T-helper 17 cell (primary cell): ENCODE measurements at places on chromosomes 1 and 21.

DNA sequence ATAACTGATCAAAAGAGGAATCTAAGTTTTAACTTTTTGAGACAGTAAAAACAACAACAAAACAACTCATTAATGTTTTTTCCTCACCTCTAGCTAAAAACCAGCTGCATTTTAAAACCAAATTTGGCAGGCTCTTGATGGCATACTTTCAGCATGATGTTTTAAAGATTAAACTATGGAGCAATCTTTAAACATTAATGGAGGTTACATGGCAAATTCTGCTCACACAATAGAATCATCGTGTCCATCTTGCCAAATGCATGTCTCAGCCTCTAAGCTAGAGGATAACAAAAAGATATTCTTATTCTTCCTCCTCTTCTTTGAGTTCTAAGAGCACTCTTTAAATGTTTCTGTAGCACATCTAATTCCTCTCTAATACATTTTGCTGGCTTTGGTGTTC is 579.8 kb upstream of the PKN2 start:
- DNase-seq, result no peak

- DNase-seq, result no peak
Measured at GRCh38 chr21:32826329-32827167, 55.0 kb upstream of the PAXBP1 start.

GRCh38 chr1:219339466-219339865 is 165.8 kb downstream of the LYPLAL1 start:
- no peak for DNase-seq

DNA sequence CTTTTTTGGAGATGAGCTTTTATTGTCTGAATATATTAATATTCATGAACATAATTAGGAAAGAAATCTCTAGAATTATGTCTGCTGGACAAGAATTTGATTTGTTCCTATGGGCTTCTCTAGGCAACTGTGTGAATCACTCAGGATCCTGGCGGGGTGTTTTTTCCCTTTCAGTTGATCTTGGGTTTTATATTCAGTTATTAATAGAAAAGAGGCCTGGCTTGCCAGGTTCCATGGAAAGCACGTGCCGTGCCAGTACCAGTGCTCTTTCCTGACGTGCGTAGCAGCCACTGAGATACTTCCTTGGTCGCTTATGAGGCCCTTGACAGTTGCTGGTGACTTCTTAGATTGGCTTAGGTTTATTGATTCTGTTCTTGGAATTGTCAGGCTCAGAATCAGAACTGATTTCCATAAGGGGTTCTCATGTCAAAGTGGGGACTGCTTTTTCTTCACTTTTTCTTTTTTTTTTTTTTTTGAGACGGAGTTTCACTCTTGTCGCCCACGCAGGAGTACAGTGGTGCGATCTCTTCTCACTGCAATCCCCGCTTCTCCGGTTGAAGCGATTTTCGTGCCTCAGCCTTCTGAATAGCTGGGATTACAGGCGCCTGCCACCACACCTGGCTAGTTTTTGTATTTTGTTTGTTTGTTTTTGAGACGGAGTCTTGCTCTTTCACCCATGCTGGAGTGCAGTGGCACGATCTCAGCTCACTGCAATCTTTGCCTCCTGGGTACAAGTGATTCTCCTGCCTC is 48.7 kb upstream of the KIF1B start:
- DNase-seq, result no peak

- no peak for DNase-seq
Measured at GRCh38 chr1:185517808-185518419, 200.9 kb upstream of the IVNS1ABP start.

DNA sequence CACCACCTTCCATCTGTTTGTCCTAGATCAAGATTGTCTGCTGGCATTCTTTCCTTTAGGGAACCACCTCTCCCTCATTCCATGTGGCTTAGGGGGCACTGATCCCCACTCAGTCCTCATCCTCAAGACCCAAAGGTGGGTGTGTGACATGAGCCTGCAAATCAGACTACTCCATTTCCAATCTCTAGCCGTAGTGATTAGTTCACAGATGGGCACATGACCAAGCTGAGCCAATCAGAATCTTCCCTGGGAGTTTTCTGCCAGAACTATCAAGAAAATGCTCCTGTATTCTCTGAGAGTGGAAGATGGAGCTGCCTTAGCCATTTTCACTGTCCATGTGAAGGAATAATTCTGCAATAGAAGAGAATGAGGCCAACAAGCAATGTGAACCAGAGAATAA is 19.3 kb upstream of the PTPRF start:
- DNase-seq, result no peak

DNA sequence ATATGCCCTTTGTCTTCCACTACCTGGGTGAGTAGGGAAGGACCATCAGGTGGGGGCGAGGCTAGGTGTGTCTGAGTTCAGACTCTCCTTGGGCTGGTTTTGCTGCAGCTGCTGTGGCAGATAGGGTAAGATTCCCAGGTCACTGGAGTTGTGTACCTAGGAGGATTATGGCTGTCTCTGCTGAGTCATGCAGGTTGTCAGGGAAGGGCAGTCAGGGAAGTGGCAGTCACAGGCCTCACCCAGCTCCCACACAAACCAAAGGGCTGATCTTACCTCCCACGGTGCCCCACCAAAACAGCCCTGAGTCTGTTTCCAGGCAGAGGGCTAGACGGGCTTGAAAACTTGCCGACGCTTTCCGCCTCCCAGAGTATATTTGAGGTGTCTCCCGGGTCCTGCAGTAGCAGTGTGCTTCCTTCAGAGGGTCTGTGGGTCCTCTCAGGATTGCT is 201.6 kb upstream of the PLXNA2 start:
- no peak for DNase-seq

DNA sequence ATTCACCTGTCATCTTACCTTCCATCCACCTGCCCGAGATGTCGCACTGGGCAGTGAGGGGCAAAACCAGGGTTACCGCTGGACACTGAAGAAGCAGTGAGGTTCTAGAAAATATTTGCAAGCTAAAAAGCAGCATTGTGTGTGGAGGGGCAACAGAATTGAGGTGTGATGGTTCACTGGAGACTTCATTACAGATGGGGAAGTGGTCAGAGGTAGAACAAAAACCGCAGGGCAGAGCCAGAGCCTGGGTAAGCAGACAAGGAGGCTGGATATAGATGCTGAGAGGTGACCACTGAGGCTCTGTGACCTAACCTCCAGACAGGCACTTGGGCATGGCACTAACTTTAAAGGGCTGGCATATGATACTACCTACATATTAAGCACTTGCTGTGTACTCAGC is 363.9 kb upstream of the PROX1 start:
- no peak for DNase-seq

DNA sequence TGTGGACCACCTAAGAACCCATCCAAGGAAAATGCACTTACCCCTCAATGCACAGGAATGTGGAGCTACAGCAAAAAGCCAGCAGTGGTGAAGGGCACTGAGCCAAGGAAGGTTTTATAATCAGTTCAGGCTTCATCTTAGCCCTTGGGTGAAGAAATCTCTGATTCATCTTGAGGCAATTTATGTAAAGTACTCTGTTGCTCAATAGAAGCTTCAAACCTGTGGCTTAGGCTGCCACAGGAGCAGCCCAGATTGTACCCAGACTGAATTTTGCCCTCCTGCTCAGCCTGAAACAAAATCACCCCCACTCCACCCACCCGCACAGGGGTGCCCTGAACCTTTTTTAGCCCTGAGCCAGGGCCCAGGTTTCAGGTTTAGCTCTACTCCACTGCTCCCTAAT is at the start of gene S100A12:
Gene S100A12, minus strand, starts transcription at position 111 of the 400 bp plus-strand sequence. CDS start 1,029 bp downstream, outside the sequence.
- DNase-seq, result no peak

DNA sequence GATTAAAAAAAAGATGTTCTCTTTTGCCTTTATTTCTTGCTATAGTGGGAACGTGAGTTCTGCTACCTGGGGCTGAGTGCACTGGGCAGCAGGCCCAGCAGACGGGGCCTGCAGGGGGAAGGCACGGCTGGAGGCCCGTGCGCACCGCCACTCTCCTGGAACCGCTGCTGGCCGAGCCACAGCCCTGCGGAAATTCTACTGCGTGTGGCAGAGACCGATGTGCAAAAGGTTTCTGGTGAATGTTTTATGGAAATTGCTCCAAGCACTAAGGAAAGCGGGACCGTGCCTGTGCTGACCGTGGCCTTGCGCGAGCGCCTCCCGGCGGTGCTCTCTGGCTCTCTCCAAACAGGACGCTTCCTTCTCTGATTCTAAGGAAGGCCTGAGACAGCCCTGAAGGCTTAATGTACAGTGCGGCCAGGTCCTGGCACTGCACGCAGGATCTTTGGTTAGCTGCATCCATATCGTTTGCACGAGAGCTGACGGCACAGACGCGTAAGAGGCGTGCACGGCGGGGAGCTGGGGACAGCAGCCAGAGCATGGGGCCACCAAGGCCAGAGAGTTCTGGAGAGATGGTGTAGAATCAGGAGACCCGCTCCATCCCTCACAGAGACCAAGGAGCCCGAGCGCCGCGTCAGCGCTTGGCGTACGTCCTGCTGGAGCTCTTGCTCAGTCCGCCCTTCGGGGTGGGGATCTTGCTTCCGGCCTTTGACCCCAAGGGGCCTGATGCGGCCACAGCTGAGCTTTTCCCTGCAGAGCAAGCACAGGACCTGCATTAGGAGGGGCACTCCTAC is 18.7 kb upstream of the LRRC47 start:
- no peak for DNase-seq

- no peak for DNase-seq
Measured at GRCh38 chr1:1173793-1174415, at the start of gene TTLL10. Gene TTLL10 (plus strand): TSS chr1:1173880. CDS start chr1:1179216, 5,336 bp downstream.

GRCh38 chr1:157831968-157832626 is 9.5 kb downstream of the CD5L start:
- no peak for DNase-seq

DNA sequence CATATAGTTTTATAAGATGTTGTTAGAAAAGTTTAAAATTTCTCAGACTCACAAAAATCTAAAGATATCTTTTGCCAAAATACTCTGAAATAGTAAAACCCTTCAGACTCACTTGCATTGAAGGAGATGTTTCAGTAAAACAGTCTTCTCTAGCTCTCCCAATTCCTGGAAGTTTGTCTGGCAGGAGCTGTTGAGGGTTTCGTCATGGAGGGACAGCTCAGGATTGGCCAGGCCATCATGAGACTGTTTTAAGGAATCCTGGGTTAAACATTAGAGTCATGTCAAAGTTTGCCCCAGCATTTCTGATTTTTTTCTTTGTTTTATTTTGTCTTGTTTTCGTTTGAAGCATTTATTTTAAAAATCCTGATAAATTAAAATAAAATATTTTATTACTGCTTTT is 293.8 kb upstream of the PBX1 start:
- no peak for DNase-seq

DNA sequence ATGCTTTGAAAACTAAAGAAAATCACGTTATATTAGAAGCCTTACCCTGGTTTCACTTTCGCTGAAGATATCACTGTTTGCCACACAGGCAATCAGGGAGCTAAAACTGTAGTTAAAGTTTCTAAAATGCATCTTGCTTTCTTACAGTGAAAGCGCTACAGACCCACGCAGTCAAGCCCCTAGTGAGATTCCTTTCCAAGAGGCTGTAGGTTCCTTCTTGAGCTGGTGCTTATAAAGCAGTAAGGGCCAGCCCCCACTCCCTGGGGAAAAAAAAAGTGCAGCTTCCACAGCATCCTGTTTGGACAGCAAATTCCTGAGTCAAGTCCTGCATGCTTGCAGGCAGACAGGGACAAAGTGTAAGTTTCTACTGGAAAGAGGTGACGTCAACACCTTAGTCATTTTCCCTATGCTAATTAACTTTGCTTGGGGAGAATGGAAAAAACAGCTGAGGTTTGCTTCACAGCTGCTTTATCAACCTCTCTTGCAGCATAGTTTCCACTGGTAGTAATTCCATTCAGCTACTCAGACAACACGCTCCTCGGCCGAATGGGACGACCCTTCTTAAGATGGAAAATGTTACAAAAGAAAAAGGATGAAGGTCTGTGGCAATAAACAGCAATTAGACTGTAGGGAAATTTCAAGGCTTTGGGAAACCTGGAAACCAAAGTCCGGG is 14.7 kb upstream of the KCNE1 start:
- no peak for DNase-seq

GRCh38 chr1:8127171-8127641 is 101.1 kb upstream of the ERRFI1 start:
- DNase-seq, result no peak

- DNase-seq, result no peak
Measured at GRCh38 chr1:70397013-70397412, 14.1 kb upstream of the CTH start.

DNA sequence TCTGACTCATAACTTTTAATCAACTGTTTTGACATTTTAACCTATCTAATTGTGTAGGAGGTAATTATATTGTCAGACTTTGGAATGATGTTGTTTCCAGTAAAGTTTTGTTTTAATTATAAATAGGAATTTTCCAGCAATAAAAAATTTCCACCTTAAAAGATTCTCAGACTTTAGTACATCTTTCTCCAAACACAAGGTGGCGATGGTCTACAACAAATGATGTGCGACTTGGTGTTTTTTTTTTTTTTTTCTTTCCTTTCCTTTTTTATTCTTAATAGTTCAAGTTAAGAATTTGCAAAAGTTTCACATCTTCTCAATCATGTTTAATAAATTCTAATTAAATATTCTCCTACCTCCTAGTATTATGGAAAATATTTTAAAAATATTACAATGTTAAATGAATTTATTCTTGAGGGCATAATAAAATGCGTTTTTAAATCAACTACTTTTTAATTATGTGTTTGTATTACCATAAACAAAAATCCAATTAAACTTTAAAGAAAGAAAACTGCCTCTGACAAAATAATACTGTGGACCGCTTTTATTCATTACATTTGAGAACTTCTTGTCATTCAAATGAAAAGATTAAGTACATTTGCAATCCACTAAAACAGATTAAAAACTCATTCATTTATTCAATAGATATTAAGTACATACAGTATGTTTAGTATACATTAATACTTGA is 4.4 kb upstream of the ADAMTS1 start:
- no peak for DNase-seq

- no peak for DNase-seq
Measured at GRCh38 chr1:224175617-224176016, 7.4 kb upstream of the DEGS1 start.
